ENCODE measurements at places on chromosomes 16 and 17. TPM values are rescaled to one million over a fixed set of nuclear protein-coding genes. Genes with fewer than 3 reads are reported as not detected.

GRCh38 chr17:50564916-50565315 is 4.4 kb downstream of the CACNA1G start:
- DNase-seq = no peak

- no peak for DNase-seq
Observed at GRCh38 chr17:48892940-48893645, 506 bp downstream of the ATP5MC1 start.

GRCh38 chr17:3040882-3041281 is 22.5 kb downstream of the OR1D5 start:
- no peak for DNase-seq

- DNase-seq = no peak
Observed at GRCh38 chr17:63827801-63828221, 348 bp upstream of the FTSJ3 start.

GRCh38 chr17:41340934-41341861 is 9.4 kb downstream of the KRT33A start:
- no peak for DNase-seq

- no peak for DNase-seq
Observed at GRCh38 chr17:21174186-21174585, 39.8 kb downstream of the TMEM11 start.

HS3ST3B1 gene
- total RNA-seq = 0.73 TPM

GRCh38 chr17:46853896-46854444 is 2.6 kb downstream of the WNT9B start:
- DNase-seq = no peak

- peak; percentile 72 for DNase-seq
Observed at GRCh38 chr16:86519649-86520316, 9.5 kb downstream of the FOXF1 start.

GAS7 gene
- total RNA-seq = 6.3 TPM

MYH11 gene
- total RNA-seq = 39.1 TPM

GNG13 gene
- 0.53 TPM for total RNA-seq

- no peak for DNase-seq
Observed at GRCh38 chr17:81646869-81647600, 9.3 kb downstream of the PDE6G start.

- DNase-seq = no peak
Observed at GRCh38 chr17:48317732-48318131, 112.3 kb downstream of the SKAP1 start.

DOC2A gene
- 9.2 TPM for total RNA-seq

GRCh38 chr17:2412561-2413021 is 11.7 kb upstream of the MNT start:
- no peak for DNase-seq

GRCh38 chr17:27628376-27628775 is 2.6 kb upstream of the LGALS9 start:
- no peak for DNase-seq

GRCh38 chr17:1154704-1155103 is 25.1 kb downstream of the ABR start:
- DNase-seq = no peak

GRCh38 chr17:62067165-62068145 is 2.4 kb upstream of the MED13 start:
- DNase-seq = no peak

DNA sequence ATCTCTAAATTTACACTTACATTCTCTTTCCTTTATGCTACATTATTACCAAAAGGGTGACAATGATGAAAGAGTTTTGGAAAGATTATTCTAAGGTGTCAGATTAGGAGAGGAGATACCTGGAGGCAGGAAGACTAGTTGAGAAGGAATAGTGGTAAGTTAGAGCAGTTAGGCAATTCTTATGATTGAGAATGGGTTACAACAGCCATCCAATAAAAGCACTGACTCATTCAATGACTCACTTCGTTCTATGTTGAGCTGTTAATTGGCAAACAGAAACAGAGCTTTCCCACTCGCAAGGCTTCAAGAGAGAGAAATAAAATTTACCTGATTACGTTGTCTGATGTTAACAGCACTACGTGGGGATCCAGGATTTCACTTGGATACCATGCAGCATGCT is 5.8 kb downstream of the NUP88 start:
- no peak for DNase-seq

CCL5 gene
- total RNA-seq = 8.3 TPM

DNA sequence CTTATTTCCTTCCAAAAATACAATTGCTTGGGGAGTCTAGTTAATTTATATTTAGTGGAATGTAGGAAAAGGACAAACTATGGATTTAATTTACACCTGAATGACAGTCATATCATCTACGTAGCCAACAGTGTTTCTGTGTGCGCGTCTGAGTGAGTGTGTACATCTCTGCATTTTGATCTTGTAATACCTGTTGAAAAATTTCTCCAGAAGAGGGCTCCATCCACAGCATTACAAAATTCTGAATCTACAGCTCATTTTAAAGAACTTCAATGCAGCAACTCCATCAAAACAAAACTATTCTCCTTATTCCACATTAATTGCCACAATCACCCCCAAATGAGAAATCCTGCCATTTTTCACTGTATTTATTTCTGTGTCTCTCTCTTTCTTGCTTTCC is 3.9 kb downstream of the CDH13 start:
- no peak for DNase-seq

GRCh38 chr16:143047-143446 is 4.6 kb upstream of the NPRL3 start:
- DNase-seq = no peak

CHST6 gene
- 4.0 TPM for total RNA-seq

MYO15B gene
- 575 TPM for total RNA-seq

DNA sequence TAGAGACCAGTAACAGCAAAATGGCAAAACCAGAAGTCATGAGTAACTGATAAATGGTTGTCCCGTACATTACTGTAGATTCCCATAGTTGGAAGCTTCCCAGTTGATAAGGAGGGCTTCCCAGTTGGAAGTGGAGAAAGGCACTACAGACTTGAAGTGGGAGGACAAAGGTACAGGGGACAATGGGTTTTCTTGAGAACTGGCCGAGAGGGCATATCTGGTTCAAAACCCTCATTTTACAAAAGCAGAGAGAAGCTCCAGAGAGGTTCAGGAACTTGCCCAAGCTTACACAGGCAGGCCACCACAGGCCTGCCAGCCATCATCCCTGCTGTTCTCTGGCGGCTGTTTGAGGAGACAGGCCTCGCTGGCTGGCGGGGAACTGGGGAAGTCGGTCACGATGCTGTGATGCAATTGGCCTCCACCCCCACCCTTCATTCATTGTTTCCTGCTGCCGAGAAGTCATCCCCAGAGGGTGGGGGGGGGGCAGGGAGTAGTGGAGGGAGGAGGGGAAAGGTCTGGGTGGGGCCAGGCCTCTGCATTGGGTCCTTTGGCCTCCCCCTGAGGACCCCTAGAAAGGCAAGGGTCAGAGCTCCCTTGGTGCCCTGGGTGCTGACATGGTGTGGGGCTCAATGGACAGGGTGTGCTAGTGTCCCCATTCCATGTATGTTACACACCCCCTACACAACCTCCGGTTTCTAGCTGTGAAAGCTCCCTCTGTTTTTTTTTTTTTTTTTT is 3.0 kb downstream of the UBALD2 start:
- DNase-seq = peak; percentile 70

MYBBP1A gene
- total RNA-seq = 28.1 TPM

CENPX gene
- total RNA-seq = 83.3 TPM

DNA sequence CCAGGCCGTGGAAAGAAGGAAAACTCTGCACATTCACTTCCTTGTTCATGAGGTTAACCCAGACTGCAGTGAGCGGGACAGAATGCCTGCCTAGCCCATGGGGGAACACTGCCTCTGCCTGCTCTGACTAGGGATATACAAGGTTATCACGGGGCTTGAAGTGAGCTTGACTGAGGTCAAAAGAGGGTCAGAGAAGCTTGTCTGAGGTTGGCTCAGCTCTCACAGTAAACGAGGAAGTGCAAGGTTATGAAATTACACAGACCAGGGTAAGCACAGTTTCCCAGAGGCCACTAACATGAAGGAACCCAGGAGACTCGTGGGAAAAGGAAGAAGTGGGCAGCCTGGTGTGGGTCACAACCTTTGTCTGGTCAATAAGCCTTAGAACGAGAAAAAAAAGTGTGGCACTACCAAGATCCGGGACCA is 28.7 kb downstream of the HIC1 start:
- DNase-seq = no peak

KRTAP4-3 gene
- total RNA-seq = not detected

DNA sequence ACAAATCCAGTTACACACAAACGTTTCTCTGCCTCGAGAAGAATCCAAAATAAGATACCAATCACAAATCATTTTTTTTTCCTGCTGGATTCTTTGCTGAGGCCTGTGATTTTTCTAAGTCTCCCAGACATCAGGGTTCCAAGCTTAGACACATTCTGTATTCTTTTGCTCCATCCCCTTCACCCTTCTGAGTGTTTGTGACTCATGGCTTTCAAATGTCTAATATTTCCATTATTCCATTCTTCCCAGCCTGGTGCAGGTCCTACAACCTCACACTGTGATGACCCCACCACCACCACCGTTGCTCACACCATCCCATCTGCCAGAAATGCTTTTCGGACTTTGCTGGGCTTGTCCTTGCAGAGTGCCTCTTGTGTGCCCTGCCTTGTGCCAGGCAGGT is 480.1 kb downstream of the SOX9 start:
- DNase-seq = no peak

CDT1 gene
- 6.8 TPM for total RNA-seq

DNA sequence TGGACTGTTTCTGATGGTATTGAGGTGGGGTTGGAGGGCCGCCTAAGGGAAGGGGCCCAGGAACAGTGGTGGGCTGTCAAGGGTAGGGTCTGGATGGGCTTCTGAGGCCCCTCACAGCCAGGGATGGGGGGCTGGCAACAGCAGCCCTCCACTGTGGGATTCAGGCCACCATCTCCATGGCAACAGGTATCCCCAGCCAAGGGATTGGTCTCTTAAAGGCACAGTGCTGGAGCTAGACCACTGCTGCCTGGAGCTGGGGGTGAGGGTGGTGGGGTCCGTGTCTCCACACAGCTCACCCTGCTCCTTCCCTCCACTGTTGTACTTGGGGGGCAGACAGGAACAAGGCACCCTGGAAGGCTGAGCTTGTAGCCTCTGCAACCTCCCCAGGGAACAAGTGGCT is 41.8 kb downstream of the PSME3IP1 start:
- no peak for DNase-seq

- no peak for DNase-seq
Observed at GRCh38 chr17:57187391-57187790, 68.9 kb upstream of the MSI2 start.

- no peak for DNase-seq
Observed at GRCh38 chr16:83400234-83400633, 407.5 kb upstream of the HSBP1 start.

DNA sequence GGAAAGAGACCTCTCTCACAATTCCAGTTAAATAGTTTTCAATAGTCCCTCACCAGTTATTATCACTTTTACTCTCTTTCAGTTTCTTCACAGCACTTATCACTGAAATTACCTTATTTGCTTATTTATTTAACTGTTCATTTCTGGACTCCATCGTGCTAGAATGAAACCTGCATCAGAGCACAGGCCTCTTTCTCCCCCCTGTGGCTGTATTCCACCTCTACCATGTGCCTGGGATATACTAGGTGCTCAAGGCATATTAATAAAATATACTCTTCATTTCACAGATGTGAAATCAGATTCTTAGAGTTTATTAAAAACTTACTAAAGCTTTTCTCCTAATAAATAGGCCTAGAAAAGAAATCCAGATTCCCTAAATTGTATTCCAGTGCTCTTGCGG is 308.9 kb upstream of the MON1B start:
- no peak for DNase-seq

SLC5A11 gene
- 0.31 TPM for total RNA-seq

All from left colon (tissue), 2 donors.